CD8-positive, alpha-beta T cell (primary cell): ENCODE measurements at places on chromosomes 1 and 21. TPM values are rescaled to one million over a fixed set of nuclear protein-coding genes. Genes with fewer than 3 reads are reported as not detected.

The SLC27A3 gene
- 6.6 TPM for total RNA-seq

The OR2T29 gene
- not detected for total RNA-seq

The APP gene
- total RNA-seq: 14.3 TPM

The HNRNPCL2 gene
- not detected for total RNA-seq

The PRAMEF7 gene
- not detected for total RNA-seq

The ALPL gene
- not detected for total RNA-seq

The KAZN gene
- 0.14 TPM for total RNA-seq

The CD247 gene
- total RNA-seq: 331 TPM

The TTC39A gene
- total RNA-seq: not detected

The CCDC27 gene
- total RNA-seq: not detected

The UMODL1 gene
- total RNA-seq: 0.54 TPM

The SDC3 gene
- total RNA-seq: not detected
